ENCODE measurements at places on chromosomes 2 and 18.

- DNase-seq, result no peak
Measured at GRCh38 chr18:71760541-71760940, 783.6 kb downstream of the CBLN2 start.

- DNase-seq, result no peak
Measured at GRCh38 chr18:498931-499775, 1.3 kb downstream of the COLEC12 start.

- no peak for DNase-seq
Measured at GRCh38 chr2:45261746-45262145, 252.5 kb upstream of the SIX2 start.

GRCh38 chr18:45566025-45566740 lies 49.1 kb upstream of the SLC14A2 start:
- no peak for DNase-seq

DNA sequence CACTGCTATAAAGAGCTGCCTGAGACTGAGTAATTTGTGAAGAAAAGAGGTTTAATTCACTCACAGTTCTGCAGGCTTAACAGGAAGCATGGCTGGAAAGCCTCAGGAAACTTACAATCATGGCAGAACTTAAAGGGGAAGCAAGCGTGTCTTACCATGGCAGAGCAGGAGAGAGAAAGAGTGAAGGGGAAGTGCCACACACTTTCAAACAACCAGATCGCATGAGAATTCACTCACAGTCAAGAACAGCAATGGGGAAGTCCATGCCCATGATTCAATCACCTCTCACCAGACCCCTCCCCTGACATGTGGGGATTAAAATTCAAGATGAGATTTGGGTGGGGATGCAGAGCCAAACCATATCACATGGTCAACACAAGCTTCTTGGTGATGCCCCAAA lies 34.7 kb upstream of the CDK5R2 start:
- no peak for DNase-seq

- no peak for DNase-seq
Measured at GRCh38 chr18:67846422-67847098, 330.0 kb upstream of the DSEL start.

- no peak for DNase-seq
Measured at GRCh38 chr2:117058366-117058765, 756.1 kb upstream of the DDX18 start.

- DNase-seq, result no peak
Measured at GRCh38 chr18:10252494-10252893, 201.9 kb upstream of the APCDD1 start.

DNA sequence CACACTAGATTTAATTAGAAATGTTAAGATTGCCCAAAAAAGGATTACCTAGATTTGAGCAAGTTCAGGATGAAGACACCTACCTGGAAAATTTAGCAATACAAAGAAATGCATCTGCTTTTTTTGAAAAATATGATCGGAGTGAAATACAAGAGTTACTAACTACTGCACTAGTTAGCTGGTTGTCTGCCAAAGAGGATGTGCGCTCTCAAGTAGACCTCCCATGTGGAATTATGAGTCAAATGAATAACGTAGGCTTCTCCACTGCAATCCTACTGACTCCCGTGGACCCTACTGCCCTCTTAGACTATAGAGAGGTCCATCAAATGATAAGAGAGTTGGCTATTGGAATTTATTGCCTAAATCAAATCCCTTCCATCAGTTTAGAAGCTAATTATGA lies 2.0 kb downstream of the ANKAR start:
- DNase-seq, result no peak
